ENCODE measurements at places on chromosomes 3 and 15.

DNA sequence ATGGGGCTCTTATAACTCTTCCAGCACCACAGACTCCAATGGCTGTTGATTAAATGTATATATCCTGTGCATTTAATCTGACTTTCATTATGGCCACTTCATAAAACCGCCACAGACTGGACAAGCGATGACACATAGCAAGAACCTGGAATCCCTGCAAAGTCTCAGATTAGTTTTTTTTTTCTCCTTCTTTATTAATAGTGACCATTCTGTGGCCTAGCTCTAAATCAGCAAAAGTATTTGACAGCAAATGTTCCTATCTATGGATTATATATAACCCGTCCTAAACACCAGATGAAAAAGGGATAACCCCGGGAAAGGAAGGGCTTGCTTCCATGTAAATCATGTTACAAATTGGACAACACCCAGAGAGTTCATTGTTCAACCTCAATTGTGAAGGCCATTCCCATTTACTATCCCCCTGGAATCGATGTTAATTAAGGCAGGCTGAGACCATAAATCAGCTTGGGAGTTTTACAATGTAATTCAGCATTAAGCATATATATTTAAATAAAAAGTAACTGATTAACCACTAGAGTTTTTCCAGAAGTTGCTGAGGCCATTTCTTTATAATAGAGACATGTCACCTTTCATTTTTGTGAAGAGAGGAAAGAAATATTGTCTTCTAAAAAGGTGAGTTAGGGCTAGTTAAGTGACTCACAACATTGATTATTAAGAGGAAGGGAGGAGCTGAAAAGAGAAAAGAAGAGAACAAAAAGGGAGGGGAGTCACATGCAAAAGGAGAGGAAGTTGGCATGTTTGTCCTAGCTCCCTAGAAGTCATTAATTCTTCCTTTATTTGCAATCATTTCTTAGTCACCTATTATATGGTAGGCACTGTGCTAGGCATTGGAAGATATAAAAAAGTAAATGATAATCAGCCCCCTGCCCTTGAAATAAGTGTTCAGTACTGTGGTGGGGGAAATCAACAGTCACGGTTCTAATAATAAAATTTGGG lies 26.2 kb downstream of the ALDH1A2 start:
- no peak for DNase-seq

- DNase-seq: peak; percentile 19
Observed at GRCh38 chr15:90529011-90529370, 732 bp upstream of the CRTC3 start.

DNA sequence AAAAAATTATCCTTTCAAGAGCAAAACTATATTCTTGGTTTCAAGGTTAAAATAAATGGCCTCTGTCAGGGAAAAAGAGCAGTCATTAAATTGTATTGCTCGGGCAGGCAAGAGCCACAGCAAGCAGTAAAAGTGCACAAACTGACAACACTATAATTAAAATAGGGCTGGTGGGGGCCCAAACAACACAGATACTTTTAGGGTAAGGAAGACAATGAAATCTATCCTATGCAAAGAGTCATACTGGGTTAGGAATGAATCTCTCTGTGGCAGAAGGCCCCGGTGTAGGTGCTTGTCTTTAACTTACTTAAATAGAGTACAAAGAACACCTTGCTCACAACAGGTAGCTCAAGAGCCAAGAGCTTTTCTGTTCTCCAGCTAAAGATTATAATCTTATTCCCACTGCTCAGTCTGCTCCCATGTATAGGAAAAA lies 94.7 kb downstream of the DLG1 start:
- DNase-seq: no peak

DNA sequence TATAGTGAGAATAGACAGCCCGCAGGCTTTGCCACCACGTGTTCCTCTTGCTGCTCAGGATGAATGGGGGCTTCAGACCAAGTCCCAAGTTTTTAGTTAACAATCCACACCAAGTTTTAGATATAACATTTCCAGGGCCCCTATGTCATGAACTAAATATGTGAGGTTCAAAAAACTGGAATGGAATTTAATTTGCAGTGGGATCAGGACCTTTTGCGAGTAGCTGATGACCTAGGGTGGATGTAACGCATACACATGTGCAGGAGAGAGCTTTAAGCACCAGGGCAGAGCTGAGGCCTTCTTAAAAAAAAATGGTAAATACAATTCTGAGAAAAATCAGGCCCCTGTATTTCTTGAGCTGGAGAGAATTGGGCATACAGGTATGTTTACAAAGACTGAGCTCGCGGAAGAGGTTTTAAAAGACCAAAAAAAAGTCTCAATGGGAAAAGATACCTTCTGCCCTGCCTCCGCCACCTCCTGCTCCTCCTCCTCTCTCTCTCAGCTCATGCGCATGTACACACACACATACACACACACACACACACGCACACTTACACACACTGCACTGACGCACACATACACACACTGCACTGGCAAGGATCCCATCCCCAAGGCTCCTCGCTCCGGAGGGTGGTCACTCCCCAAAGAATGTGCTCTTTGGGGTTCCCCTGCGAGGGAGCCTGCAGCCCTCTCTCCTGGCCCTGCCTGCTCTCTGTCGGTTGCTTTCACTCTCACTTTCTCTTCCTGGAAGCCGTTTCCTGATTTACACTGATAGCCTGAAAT lies 48.2 kb upstream of the IGF1R start:
- no peak for DNase-seq

DNA sequence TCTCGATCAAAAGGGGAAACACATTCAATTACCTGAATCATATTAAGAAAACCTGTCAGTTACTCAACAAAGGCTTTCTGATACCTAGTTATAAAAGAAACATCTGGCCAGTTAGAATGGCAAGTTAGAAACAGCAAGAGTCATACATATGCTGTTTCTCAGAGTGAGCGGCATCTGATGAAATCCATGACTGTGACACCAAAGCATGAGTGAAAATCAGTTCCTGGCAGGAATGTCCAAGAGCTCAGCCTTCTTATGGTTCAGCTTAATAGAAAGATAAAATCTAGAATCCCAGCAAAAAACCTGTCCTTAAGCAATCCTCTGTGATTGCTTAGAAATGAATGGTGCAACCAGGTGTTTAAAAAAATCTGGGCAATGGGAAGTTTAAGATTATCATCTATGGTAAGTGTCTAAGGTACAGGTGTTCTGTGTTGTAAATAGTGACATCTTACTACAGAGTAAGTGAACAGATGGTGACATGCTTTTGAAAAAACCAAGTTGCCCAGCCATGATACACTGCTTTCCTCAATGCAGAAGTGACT lies 18.8 kb downstream of the B4GALT4 start:
- no peak for DNase-seq

DNA sequence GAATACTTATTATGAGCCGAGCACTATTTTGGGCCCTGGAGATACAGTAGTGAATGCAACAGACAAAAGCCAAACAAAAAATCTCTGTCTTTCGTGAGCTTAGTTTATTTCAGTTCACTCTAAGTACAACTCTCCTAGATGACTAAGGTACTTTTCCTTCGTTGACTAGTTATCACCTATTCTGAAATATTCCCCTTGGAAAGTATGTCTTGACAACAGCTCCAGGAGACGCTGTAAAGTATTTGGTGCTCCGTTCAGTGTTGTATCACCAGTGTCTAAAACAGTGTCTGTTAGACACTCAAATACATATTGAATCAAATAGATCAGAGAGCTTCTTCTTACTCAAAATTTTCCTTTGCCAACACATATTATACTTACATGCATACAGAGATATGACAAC lies 119.6 kb downstream of the TFDP2 start:
- no peak for DNase-seq

GRCh38 chr3:18018491-18019160 lies 276.2 kb upstream of the TBC1D5 start:
- no peak for DNase-seq

GRCh38 chr3:39322936-39323335 lies 6.6 kb upstream of the CCR8 start:
- DNase-seq: no peak

- DNase-seq: no peak
Observed at GRCh38 chr3:47130557-47130956, 33.4 kb downstream of the SETD2 start.

- no peak for DNase-seq
Observed at GRCh38 chr3:197011780-197012539, 17.7 kb downstream of the MELTF start.

DNA sequence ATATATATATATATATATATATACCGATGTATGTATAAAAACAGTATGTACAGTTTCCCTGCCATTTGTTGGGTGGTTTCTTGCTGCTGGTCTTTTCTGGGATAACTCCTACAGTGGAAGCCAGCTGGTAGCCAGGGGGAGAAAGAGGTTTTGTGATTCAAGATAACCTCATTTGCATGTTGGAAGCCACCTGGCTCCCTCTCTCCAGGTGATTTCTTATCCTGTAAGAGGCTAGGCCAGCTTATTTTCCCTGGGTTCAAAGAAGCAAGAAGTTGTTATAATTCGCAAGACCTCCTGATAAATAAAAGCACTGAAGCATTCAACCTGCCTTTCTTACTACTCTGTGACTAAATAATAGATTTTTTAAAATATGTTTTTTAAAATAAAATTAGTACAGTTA lies 443.3 kb downstream of the VGLL3 start:
- DNase-seq: no peak

- DNase-seq: no peak
Observed at GRCh38 chr3:99911433-99911832, 93.8 kb downstream of the CMSS1 start.

DNA sequence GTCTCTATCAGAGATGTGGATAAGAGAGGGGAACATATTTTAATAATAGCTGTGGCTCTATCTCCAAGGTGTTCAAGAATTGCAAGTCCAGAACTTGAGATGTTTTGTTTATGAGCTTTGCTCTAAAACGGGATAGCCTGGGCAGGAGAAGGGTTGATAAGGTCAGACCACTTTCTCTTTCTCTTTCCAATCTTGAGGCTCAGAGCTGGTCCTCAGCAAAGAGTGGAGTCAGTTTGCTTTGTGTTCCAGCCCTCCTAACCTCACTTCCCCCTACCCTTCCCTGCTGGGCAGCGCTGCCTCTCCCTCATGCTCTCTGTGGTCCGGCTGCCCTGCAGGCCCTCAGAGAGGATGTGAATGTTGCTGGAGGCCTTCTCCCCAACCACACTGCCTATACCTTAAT lies 13.8 kb downstream of the KLHL6 start:
- DNase-seq: no peak

DNA sequence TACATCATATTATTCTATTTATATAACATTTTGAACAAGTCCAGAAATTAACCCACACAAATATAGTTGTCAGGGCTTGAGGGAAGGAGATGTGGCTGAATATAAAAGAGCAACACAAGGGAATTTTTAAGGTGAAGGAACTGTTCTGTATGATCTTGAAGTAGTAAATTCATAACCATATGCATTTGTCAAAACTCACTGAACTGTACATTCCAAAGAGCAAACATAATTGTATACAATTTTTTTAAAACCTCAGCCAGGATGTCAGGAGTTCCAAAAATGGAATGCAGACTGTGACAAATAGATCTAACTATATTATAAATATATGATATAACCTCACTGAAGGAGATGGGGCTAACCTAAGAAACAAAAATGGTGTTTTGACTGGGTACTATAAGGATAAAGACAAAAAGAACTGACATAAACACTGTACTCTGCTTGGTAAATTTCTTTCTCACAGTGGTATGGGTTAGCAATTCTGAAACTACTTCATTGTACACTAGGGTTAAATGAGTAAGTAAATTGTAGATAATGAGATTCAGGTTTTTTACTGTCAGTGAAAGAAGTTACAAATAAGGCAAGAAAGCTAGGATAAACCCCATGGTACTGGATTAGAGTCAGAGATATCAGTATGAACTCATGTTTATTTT lies 14.4 kb downstream of the GOLGB1 start:
- peak; percentile 2 for DNase-seq

- no peak for DNase-seq
Observed at GRCh38 chr15:80849308-80849707, 70.1 kb downstream of the CEMIP start.

GRCh38 chr3:23161896-23162570 lies 41.1 kb upstream of the UBE2E2 start:
- no peak for DNase-seq

DNA sequence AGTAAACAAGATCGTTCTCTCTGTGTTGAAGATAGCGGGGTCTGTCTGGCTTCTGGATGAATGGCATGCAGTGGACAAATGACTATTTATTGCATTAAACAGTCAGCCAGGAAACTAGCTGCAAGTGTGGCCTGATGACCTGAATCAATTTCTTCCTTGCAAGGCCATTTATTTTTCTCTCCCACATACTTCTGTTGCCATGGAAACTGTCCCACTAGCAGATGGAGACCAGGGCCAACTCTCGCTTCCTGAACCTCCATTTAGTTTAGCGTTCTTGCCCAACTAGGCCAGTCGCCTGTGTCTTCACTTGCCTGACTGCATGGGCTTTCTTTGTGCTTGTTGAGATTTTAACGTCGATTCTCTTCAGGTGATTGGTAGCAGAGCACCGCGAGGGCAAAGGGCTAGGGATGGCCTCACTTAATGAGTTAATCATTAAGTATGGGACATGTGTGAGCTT lies 27.6 kb downstream of the LMCD1 start:
- no peak for DNase-seq

DNA sequence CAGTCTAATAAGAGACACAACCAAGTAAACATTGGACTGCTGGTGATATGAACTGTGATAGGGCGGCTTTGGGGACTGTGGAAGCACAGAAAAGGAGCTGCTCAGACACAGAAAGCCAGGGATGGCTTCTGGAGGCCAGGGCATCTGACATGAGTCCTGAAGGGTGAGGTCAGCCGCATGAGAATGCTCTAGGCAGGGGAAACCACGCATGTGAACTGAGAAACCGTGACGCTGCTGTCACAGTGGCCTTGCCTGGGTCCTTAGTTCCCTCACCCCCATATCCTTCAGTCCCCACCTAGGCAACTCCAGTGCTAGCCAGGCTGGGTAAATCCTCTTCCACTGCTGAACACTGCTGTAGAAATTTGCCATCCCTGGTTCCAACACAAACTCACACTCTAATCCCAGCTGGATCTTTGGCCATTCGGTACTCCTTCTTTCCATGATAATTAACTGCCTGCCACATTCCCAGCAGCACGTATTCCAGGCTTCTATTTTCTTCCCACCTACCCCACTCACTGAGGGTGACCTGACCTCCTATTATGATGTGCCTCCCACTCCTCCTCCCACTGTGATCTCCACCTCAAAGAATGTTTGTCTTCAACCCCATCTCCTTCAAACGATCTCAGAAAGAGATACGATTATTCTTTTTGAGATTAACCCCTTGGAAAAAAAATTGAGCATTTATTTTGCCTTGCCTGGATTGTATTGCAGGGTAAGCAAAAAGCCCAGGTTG lies 31.4 kb downstream of the CRYGS start:
- DNase-seq: no peak

DNA sequence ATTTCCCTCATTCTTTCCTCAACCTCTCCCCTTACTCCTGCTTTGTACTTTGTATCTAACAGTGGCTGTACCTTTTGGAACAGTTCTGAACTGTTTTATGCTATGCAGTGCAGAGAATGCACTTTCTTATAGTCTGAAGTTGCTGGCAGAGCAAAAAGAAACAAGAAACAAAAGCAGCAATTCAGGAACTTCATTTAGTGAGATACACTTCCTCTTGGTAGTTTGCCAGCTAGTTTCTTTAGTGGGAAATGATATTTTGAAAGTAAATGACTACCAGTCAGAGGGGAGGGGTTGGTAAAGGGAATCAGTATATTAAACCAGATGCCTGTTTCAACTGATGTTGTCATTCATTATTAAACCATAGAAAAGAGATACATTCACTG lies 55.0 kb upstream of the CHD2 start:
- no peak for DNase-seq

Data from SHP77 treated with DMSO at 0.1 percent for 48 hours (cell line).